ENCODE measurements at places on chromosomes 11 and 22.

DNA sequence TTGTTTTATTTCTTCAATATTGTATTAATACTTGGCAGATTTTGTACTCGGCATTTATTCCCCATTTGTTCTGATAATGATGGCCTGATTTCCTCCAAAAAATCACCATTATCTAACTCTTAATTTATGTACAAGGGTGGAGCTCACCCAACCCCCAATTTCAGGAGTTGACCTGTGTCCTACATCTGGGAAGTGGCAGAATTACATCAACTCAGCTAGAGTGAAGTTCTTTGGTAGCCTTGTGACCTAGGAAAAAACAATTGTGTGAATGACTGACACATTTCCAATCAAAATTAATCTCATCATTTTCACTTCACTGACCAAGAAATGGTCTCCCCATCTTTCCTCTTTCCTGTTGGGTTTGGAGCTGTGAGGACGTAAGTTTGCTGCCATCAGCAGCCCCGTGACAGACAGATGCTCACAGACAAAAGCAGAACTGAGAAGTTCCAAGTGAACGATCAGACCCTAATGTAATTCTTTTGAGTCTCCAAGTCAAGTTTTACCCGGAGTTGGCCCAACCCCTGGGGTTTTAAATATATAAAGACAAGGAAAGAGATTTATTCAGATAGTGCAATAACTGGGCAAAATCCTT is 16.6 kb upstream of the MS4A6E start:
- DNase-seq: no peak

- no peak for DNase-seq
These were observed 539.7 kb downstream of the MIAT start for GRCh38 chr22:27197052-27197451.

DNA sequence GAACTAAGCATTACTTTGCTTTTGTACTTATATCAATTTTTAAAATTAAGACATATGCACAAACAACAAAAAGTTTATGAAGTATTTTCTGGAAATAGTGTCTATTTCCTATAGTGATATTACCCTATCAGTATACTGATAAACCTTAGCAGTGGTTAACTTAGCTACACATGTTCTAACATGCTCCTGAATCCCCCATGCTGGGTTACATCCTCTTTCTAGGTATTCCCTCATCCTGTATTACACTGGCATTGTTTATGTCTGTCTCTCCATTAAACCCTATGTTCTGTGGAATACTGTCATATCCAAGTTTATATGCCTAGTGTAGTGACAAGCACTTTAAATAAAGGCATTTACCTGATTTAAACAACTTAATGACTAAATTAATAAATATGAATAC is 1.8 kb upstream of the FAR1 start:
- DNase-seq: no peak

- no peak for DNase-seq
These were observed 80.3 kb downstream of the LRRC32 start for GRCh38 chr11:76589964-76590950.

- no peak for DNase-seq
These were observed 45.7 kb downstream of the PACS1 start for GRCh38 chr11:66115638-66116301.

- no peak for DNase-seq
These were observed 260.7 kb downstream of the MN1 start for GRCh38 chr22:27540656-27541396.

DNA sequence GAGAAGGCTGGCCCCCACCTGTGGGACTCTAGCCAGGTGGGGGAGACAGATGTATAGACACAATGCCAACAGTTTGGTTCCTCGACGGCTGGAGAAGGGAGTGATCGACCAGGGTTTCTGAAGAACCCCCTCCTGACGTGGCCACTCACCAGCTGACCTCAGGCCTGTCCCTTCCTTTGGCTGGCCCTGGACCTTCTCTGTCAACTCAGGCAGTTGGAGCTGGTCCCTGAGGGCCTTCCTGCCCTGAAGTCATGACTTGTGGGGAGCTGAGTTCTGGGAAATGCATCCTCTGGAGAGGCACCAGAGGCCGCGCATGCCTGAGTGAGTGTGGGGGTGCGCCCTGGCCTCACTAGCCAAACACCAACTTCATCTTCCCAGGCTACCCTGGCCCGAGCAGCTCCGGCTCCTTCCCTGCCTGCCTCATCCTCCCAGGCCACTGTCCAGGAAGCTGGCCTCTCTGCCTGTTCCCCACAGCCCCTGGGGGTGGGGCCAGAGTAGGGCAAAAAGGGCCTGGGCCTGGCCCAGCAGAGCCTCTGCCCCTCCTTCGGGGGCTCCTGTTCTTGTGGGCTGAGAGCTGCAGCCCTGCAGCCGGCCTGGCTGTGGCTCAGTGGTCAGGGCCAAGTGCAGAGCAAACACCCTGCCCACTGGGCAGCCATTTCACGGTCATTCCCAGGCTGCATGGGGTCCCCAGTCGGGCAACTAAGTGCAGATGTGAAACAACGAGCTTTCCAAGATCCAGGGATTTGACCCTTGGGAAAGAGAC is 23.6 kb downstream of the TXN2 start:
- no peak for DNase-seq

DNA sequence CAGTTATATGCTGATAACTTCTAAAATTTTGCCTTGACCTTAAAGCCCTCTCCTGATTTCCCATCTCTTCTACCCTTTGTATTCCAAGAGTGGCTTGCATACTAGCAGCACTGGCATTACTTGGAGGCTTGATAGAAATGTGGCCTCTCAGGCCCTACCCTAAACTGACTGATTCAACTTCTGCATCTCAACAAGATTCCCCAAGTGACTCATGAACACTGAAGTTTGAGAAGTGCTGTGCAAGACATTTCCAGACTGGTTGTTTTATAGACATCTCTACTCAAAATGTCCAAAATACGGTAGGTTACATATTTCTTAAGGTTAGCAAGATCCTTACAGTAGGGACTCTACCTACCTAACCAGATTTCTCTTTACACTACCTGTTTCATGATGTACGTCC is 48.6 kb downstream of the SESN3 start:
- no peak for DNase-seq

GRCh38 chr11:78666675-78667160 is 92.1 kb upstream of the NARS2 start:
- no peak for DNase-seq

GRCh38 chr22:23085785-23086184 is 15.5 kb downstream of the GNAZ start:
- DNase-seq: no peak

- no peak for DNase-seq
These were observed 119.6 kb downstream of the BUD13 start for GRCh38 chr11:116653206-116653605.

Measured in stimulated activated naive CD8-positive, alpha-beta T cell treated with anti-CD3 and anti-CD28 coated beads, Interleukin-15, Interleukin-2, amounts not matched to agents 100 U/mL and 50 U/mL, for 24 hours (primary cell).